K562 (cell line): ENCODE measurements at places on chromosomes 6 and 20. TPM values are rescaled to one million over a fixed set of nuclear protein-coding genes. Genes with fewer than 3 reads are reported as not detected.

Gene EEF1A2
- 29.0 and 29.6 TPM in 2 replicates for total RNA-seq

Gene C6orf58
- total RNA-seq, result not detected in 2 replicates

Gene JPH2
- not detected in 2 replicates for total RNA-seq

Gene FAM83D
- total RNA-seq, result 51.9 and 55.6 TPM in 2 replicates

Gene ARMC2
- 0.82 and 1.7 TPM in 2 replicates for total RNA-seq

Gene ZBP1
- total RNA-seq, result not detected in 2 replicates

Gene COX4I2
- not detected in 2 replicates for total RNA-seq

Gene SYNCRIP
- 120 and 144 TPM in 2 replicates for total RNA-seq

Gene CLVS2
- 0.13 TPM in 1 of 2 replicates, not detected in the other for total RNA-seq
